ENCODE measurements at places on chromosomes 2 and 18.

DNA sequence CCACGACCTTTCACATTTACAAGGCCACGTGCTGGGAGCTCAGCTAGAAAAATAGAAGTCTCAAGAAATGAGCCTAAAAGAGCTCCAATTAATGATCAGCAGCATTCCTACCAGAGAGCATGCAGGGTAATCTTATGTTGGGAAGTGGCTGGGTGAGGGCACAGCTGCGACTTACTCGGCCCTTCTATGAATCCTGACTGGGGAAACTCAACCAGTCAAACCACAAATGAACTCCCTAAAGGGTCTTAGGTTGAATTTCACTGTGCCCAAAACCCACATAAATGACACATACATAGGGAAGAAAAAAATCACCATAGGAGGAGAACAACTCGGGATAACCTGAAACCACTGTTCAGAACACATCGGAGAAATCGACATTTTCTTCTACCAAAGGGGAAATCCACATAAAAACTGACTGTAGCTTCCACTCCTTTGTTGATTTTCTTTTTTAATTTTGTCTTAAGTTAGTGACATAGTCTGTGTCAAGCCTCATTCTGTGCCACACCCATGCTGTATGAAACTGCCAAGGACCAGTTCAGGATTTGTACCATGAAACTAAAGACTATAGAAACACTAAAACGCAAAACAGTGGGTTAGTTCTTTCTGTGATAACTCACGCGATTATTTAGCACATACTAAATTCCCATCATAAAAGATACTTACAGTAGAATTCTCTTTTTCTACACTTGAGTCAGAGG is 54.7 kb downstream of the UXS1 start:
- no peak for DNase-seq

- peak; percentile 88 for DNase-seq
These were observed 6.1 kb downstream of the CHMP1B start for GRCh38 chr18:11857177-11857887.

DNA sequence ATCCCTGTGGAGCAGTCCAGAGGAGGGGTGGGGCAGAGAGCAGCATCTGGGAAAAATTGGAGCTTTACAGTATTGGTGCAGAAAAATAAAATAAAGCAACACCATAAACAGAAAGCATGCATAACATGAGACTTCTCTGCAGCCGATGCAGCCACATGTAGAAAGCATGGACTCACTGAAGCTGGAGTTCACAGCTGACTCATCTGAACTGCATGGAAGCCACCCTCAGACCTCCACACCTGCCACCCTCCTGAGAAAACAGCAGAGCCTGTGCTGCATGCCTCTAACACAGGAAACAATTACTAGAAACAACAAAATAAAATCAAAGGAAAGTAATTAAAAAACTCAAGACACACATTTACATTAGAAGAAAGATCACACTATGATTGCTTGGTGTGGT is 169.4 kb upstream of the ALKAL2 start:
- DNase-seq = no peak

- DNase-seq = no peak
These were observed 72.2 kb upstream of the MEIS1 start for GRCh38 chr2:66362701-66363100.

DNA sequence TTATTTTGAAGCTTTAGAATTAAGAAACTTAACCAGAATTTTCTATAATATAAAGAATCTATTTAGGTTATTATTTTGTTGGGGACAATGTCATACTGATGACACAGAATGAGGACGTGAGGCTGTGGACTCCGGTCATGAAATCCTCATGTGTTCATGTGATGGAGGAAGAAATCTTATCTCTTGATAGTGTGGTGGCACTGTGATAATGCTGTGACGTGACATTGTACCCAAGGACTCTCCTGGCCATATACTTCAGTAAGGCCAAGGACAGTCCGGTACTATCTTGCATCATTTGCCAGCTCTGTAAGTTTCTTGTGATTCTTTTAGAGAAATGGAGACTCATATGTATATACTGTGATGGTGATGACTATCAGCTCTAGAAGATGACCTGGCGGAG is 59.1 kb downstream of the SLC9A2 start:
- DNase-seq = no peak

DNA sequence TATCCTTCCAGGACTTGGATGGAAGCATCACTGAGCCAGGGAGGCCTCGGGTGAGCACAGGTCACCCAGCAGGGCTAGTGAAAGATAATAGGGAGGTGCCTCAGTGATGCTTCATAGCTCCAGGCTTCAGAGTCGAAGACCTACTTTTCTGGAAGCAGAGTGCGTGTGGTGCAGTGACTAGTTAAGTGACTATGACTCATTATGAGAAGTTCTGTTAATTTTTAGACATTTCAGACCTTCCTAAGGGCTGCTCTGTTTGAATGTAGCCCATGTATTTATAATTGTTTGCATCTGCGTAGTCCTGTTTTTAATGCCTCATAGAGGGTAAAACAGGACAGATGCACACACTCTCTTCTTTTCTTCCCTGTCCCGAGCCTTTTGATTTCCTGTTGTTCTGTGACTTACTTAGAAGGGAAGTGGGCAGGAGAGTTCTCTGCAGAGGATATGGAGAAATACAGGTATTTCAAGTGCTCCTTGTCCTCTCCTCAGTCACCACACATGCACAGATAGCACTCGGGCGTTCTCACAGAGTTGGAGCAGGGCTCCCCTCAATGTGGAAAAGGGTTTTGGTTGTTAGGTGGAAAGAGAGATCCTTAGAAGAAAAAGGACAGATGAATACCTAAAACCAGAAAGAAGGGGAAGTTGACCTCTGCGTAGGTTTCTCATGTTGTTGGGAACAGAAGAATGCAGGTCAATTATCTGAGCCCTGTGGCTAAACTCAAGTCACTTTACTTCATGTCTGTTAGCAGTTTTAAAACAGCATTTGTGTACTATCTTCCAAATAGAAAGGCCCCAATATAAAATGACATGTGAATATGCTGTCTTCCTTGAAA is 34.7 kb downstream of the RALB start:
- peak; percentile 80 for DNase-seq

- DNase-seq = peak; percentile 53
These were observed 34.9 kb downstream of the RAB10 start for GRCh38 chr2:26068602-26069298.

- no peak for DNase-seq
These were observed 170.3 kb upstream of the VRK2 start for GRCh38 chr2:57876313-57876712.

DNA sequence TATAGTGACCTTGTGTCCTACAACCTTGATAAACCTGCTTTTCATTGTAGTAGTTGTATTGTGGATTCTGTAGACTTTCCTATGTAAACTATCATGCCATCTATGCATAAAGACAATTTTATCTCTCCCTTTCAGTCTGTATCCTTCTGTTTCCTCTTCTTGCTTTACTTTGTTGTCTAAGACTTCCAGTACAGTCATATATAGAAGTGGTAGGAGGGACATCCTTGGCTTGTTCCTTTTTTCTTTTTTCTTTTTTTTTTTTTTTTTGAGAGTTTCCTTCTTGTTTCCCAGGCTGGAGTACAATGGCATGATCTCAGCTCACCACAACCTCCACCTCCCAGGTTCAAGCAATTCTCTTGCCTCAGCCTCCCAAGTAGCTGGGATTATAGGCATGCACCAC is 39.7 kb downstream of the UBE2F start:
- DNase-seq = no peak

GRCh38 chr18:36194600-36195315 is 7.5 kb downstream of the MOCOS start:
- no peak for DNase-seq

GRCh38 chr2:241551998-241552737 is 6.4 kb upstream of the BOK start:
- DNase-seq = no peak

DNA sequence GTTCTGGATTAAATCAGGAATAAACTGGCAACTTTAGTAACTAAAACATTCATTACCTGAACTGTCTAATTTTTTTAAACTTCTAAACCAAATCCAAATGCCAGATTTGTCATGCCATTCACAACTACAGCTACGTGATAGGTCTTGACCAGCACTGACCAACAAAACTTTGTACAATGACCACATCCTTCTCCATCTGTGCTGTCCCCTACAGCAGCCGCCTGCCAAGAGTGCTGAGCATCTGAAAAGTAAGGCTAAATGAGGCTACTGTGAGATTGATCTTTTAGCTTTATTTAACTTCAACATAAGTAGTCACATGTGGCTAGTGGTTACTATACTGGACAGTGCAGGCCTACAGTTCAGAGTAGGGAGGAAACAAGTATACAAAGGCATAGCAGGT is 7.6 kb downstream of the FAM168B start:
- no peak for DNase-seq

- no peak for DNase-seq
These were observed 260.8 kb downstream of the SETBP1 start for GRCh38 chr18:44941516-44941915.

- no peak for DNase-seq
These were observed 10.2 kb downstream of the TSHZ1 start for GRCh38 chr18:75220551-75221355.

GRCh38 chr2:105313877-105314276 is 15.7 kb downstream of the TGFBRAP1 start:
- no peak for DNase-seq

GRCh38 chr2:24745825-24746224 is 47.4 kb downstream of the PTRHD1 start:
- no peak for DNase-seq

DNA sequence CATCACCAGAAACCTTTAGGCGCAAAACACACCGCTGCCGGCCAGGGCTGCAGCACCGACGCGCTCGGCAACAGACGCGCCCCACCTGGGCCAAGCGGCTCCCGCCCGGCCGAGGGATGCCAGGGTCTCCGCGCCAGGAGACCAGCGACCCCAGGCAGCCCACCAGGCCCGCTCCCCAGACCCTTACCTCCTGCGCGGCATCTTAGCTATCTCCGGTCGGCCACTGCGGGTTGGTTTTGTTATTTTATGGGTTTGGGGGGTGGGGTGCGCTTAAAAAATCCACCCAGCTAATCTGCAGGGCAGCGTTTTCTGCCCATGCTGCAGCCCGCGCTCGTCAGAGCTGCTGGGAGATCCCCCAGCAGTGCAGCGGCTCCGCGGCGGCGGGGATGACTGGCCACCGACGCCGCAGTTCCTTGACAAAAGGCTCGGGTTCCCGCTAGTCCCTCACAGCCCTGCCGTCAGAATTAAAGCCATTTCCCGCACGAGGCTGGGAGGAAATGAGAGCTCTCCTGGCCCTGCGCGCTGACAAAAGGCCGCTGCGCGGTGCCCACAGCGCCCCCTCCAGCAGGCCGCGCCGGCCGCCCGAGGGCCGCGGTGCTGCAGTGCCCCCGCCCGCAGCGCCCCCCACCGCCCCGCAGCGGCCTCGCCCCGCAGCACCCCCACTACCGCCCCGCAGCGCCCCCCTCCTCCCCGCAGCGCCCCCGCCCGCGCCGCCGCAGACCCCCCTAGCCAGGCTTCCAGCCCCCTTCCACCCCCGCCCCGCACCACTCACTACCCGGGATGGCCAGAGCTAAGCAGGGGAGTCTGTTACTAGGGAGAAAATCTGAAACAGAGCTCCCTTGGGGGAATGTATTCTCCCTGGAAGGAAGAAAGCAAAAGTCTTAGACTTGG is at the start of gene ADD2:
TSS of gene ADD2 (minus strand) at position 502 of the 891 bp plus-strand sequence. CDS start 61,792 bp downstream, outside the sequence.
- no peak for DNase-seq

DNA sequence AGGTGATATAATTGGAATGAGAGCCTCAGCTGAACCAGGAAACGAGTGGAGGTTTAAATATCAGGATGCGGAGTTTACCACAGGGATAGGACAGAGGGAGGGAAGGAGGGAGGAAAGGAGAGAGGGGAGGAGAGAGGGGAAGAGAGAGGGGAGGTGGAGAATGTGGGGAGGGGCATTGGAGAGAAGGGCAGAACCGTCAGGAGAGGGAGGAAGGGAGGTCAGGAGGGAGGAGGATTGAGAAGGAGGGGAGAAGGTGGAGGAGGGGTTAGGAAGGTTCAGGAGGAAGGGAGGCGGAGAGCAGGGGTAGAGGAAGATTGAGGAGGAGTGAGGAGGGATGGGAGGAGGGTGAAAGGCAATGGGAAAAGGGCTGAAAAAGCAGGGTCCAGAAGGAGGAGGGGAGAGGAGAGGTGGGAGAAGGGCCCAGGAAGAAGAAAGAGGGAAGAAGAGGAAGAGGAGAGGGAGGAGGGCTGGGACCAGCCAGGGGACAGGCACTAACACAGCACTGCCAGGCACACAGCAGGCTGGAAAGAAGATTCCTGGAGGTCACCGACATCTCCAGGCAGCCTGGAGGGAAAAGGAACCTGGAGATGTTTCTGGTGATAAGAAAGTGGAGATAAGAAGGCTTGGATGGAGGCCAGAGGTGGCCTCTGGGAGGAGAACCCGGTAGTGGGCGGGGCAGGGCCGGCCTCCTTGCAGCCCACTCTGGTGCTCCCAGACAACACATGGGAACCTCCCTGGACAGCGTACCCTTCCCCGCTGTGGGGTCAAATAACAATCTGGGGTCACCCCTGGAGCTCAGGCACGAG is 176.7 kb upstream of the SMAD2 start:
- DNase-seq = no peak

DNA sequence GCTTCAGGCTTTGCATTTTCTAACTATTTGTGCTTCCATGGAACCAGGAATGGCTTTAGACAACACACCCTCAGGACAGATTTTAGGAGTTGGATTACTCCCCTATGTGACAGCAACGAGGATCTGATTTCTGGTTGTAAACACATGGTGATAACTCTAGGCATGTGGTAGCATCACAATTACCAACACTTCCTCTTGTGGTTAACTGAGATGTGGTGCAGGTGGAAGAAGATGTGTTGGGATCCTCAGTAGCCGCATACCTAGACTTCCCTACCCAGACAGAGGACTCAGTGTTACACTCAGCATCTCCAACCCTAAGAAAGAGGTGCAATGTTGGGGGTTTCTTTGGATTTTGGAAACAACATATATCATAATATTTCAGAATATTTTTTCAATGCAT is 234.8 kb downstream of the DOK6 start:
- DNase-seq = no peak

DNA sequence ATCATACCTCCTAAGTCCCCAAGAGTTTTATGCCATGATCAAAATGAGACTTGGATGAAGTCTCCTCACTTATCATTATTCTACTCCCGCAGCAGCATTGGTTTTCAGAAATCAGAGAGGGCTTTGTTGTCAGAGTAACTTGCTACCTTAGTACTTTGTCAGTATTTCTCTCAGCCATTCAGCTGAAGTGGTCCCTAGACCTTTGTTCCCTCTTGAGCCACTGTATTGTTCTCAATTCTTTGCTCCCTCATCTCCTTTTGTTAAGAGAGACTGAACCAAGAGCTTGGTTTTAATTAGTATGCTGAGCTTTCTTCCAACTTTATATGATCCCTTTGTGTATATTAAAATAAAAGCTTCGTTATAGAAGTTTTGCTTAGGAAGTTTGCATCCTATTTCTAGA is 133.4 kb downstream of the DOCK10 start:
- DNase-seq = no peak

DNA sequence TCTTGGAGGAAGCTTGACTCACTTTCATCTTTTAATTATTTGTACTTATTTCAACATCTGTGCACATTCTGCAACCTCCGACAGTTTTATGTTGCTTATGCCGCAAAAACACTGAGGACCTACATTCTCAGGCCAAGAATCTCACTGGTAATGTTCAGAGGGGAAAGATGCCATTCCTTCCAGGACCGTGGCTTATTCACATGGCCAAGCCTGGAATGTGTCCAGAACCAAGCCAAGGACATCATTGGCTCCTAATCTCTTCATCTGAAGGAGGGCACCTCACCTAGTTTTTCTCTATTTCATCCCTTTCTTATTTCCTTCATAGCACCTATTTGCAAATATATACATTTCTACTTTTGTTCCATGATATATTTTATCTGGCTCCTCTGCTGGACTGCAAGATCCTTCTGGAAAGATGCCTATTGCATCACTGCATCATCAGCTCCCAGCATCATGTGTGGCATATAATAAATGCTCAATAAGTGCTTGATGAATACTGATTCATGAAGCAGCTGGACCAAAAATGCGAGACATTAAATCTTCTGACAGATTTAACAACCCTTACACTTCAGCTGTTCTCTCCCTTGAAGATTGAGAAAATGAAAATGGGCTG is 377.1 kb downstream of the TNS1 start:
- DNase-seq = peak; percentile 89
